ENCODE measurements at places on chromosomes 13 and 19.

GRCh38 chr19:47056411-47056810, 8.0 kb upstream of the TMEM160 start:
- DNase-seq = no peak

- no peak for DNase-seq
Measured at GRCh38 chr13:84684804-84685203, 802.5 kb upstream of the SLITRK1 start.

DNA sequence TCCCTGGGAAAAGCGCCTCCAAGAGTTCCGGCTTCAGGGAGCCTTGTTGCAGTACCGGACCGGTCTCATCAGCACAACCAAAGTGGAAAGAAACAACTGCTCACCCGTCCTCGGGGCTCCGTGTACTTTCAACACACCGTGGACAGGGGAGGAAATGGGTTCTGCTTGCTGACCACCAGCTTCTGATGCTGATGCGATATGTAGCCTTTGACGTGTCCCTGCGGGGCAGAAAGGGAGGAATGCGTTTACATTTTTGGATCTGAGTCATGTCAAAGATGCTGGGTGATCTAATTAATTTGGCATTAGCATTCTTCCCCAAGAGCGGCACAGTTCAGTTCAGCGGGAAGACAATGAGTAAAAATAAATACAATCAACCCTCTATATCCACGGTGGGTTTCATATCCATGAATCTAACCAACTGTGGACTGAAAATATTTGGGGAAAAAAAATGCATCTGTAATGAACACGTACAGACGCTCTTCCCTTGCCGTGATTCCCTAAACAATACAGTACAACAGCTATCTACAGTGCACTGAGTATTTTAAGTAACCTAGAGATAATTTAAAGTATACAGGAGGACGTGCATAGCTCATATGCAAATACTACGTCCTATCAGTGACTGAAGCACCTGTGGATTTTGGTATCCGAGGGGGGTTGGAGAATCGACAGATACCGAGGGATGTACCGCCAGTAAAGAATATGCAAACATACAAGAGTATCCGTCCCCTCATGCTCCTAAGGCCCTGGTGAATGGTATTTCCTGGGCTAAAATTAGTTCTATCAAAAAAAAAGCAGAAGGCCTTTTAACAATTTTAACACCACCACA, 19.8 kb downstream of the PROZ start:
- DNase-seq = peak; percentile 75

DNA sequence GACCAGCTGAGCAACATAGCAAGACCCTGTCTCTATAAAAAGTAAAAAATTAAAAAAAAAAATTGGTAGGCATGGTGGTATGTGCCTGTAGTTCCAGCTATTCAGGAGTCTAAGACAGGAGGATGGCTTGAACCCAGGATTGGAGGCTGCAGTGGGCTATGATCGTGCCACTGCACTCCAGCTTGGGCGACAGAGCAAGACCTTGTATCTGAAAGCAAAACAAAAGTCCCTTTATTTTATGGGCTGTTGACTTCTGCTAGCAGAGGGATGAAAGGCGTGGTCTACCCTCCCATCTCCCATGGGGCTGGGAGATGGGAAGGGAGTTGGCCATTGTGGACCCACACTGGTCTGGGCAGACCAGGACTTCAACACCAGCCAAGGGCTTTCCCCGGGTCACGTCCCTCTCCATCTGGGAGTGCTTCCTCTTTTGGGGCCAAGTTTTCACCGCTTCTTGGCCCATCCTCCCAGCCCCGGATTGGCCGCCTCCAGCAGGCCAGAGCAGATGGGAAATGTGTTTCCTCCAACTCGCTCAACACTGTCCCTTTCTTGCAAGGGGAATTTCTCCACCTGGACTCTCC, 2.2 kb upstream of the TNFSF9 start:
- DNase-seq = no peak

DNA sequence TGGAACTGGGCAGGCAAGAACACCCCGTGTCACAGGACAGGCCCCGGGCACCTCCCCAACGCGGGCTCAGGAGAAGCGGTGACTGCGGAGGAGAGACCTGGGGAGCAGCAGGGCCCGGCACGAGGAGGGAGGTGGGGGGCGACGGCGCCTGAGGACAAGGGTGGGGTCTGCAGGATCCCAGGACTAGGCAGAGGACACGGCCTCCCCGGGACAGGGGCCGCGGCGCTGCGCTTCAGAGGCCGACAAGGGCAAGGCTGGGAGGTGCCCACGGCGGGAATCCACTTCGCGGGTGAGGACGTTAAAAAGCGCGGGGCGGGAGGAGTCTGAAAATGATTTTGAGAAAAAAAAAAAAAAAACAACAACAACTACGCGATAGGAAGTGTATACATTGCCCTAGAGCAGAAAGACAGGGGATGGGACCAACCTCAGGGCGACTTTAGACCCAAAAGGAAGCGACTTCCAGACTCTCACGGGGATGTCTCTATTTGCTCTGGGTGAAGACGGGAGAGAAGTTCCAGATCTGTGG, 44.9 kb downstream of the ZNF611 start:
- peak; percentile 48 for DNase-seq

DNA sequence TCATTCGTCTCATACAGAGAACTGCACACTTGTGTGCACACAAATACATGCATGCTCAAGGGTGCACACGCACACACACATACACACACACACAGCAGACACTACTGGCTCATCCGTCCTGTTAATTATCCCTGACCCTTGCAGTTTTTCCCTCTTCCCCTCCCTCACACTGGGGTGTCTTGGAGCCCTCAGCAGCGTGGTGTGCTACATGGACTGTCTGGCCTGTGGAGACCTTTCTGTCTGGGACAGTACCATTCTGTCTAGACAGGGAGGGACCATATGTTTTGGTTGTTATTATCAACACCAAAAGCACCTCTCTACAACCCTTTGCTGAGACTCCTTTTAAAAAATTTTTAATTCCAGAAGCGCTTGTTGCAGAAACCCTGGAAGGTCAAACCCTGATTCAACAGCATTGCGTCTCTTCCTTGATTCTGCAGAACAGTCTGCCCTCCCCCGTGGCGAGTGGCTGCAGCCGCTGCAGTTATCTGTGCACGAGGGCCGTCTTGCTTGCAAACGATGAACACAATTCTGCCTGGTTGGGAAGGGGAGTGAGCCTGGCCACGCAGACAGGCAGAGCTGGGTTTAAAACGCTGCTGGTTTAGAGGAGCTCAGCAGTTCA, 374.0 kb downstream of the IRS2 start:
- DNase-seq = peak; percentile 69

- DNase-seq = no peak
Measured at GRCh38 chr13:54433493-54434206, 1405.0 kb downstream of the OLFM4 start.

DNA sequence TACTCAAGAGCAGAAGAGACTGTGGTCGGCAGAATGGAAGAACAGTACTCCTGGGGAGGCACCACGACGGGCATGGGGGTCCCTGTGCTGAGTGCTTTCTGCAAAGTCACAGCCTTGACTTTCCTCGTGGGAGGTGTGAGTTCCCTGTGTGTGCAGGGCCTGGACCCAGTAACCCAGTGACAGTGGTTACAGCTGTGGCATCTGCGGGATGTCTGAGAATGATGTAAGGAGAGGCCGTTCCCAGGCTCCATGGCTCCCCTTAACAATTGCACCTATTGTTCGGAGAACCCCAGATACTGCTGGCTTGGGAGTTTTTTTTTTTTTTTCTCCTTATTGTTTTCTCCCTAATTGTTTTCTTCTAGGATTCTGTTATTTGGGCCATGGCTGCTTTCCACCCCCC, 5.1 kb upstream of the NANOS2 start:
- DNase-seq = no peak

DNA sequence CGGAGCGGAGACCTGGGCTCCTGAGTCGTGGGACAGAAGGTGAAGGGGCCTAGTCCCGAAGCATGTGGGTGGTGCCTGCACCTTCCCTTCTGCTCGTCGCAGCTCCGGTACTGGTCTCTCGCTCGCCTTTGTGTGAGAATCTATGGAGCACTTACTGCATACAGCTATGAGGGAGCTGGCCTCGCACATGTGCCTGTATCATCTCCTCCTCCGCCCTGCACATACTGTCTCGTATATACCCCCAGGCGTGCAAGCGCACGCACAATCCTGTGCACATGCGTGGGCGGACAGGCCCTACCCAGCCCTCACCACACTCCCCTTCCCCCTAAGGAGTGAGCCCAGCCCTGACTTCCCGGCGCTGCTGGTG, 8.7 kb downstream of the PIK3R2 start:
- no peak for DNase-seq

Data from AG20443 (cell line).